ENCODE measurements at places on chromosomes 6 and 20. TPM values are rescaled to one million over a fixed set of nuclear protein-coding genes. Genes with fewer than 3 reads are reported as not detected.

DNA sequence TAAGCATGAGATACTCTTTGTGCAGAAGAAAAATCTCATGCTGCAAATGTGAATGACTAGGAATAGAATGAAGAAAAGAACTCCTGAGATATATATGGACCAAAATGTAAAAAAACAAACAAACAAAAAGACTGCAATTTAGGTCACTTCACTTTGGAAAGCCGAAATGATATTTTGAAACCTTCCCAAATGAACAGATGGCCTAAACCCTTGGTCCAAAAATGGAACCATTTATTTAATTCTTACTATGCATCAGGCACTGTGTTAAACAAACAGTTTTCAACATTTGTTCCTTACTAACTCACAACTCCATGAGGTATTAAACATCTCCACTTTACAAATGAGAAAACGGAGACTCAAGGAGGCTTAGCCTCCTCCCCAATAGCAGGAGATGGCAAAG is 107.5 kb downstream of the VIP start:
- H3K36me3 ChIP-seq = no peaks in the 10 kb centered on the region
- H3K27ac ChIP-seq = no peak overlapping the region
- H3K27me3 ChIP-seq = peaks cover 8% of the 10 kb centered on the region
- DNase-seq = no peak

GRCh38 chr20:60352017-60352416 is 393.8 kb downstream of the CDH26 start:
- DNase-seq = no peak
- H3K4me3 ChIP-seq = no peak overlapping the region
- no peak overlapping the region for H3K27ac ChIP-seq
- H3K4me1 ChIP-seq = no peaks in the 10 kb centered on the region

- no peak overlapping the region for H3K4me3 ChIP-seq
- no peaks in the 10 kb centered on the region for H3K27me3 ChIP-seq
- H3K27ac ChIP-seq = no peak overlapping the region
- no peaks in the 10 kb centered on the region for H3K36me3 ChIP-seq
- H3K4me1 ChIP-seq = peaks cover 20% of the 10 kb centered on the region
Observed at GRCh38 chr20:10505827-10506226, 70.7 kb downstream of the SLX4IP start.

DCDC2 gene
- not detected for total RNA-seq

TSHZ2 gene
- total RNA-seq = 28.9 TPM

CLVS2 gene
- total RNA-seq = not detected

C20orf141 gene
- not detected for total RNA-seq

- H3K27me3 ChIP-seq = no peaks in the 10 kb centered on the region
- no peak overlapping the region for H3K4me3 ChIP-seq
- H3K27ac ChIP-seq = no peak overlapping the region
- DNase-seq = no peak
- H3K4me1 ChIP-seq = no peaks in the 10 kb centered on the region
Observed at GRCh38 chr6:112468359-112468758, 121.2 kb downstream of the RFPL4B start.

GRCh38 chr6:43123461-43124314 is 47.4 kb upstream of the SRF start:
- no peak for DNase-seq
- H3K36me3 ChIP-seq = no peaks in the 10 kb centered on the region
- H3K27ac ChIP-seq = no peak overlapping the region
- no peak overlapping the region for H3K4me3 ChIP-seq

GRCh38 chr6:106300944-106301343 is 24.6 kb downstream of the ATG5 start:
- no peak overlapping the region for H3K27ac ChIP-seq
- no peaks in the 10 kb centered on the region for H3K27me3 ChIP-seq
- no peak for DNase-seq
- no peak overlapping the region for H3K4me3 ChIP-seq
